Vein endothelial cell (primary cell): ENCODE measurements at places on chromosomes 12 and 14. TPM values are rescaled to one million over a fixed set of nuclear protein-coding genes. Genes with fewer than 3 reads are reported as not detected.

GPR162 gene
- total RNA-seq: 3.4 and 6.5 TPM in 2 replicates

MTA1 gene
- total RNA-seq: 78.7 and 121 TPM in 2 replicates

PMCH gene
- 0.65 and 0.76 TPM in 2 replicates for total RNA-seq

DIO3 gene
- total RNA-seq: not detected in 2 replicates

RNASE7 gene
- not detected in 2 replicates for total RNA-seq

KERA gene
- not detected in 2 replicates for total RNA-seq

SLC39A5 gene
- not detected in 2 replicates for total RNA-seq

ARHGAP9 gene
- total RNA-seq: not detected in 2 replicates

ACOT6 gene
- 0.29 TPM in 1 of 2 replicates, not detected in the other for total RNA-seq

TAS2R8 gene
- total RNA-seq: 0.33 TPM in 1 of 2 replicates, not detected in the other

PHC1 gene
- 13.0 and 20.6 TPM in 2 replicates for total RNA-seq

CBLN3 gene
- 1.2 and 1.3 TPM in 2 replicates for total RNA-seq

PPP1R1A gene
- total RNA-seq: not detected in 2 replicates

PAX9 gene
- 0.19 and 1.6 TPM in 2 replicates for total RNA-seq

RERGL gene
- total RNA-seq: not detected in 2 replicates

PLCZ1 gene
- total RNA-seq: 0.38 TPM in 1 of 2 replicates, not detected in the other

ARHGEF25 gene
- 0.10 and 0.98 TPM in 2 replicates for total RNA-seq

TAS2R30 gene
- total RNA-seq: 5.6 and 6.5 TPM in 2 replicates

CCDC91 gene
- total RNA-seq: 8.8 and 19.1 TPM in 2 replicates

MYH7 gene
- total RNA-seq: not detected in 2 replicates

RTN1 gene
- total RNA-seq: 0.10 and 0.33 TPM in 2 replicates

GDF3 gene
- total RNA-seq: 0.96 and 1.6 TPM in 2 replicates
